A549 treated with AZD2906 at 1 μM for 4 hours (cell line): ENCODE measurements at places on chromosomes 16 and 17. TPM values are rescaled to one million over a fixed set of nuclear protein-coding genes. Genes with fewer than 3 reads are reported as not detected.

The CCL14 gene
- total RNA-seq = not detected in 5 replicates

The ZNF205 gene
- 11.6 to 15.6 TPM (median 14.9 TPM) in 5 replicates for total RNA-seq

The SLC35G6 gene
- not detected in 5 replicates for total RNA-seq

The CD300E gene
- total RNA-seq = not detected in 5 replicates

The ITGB4 gene
- 97.0 to 133 TPM (median 117 TPM) in 5 replicates for total RNA-seq

The SLC12A3 gene
- total RNA-seq = 0.02 to 0.06 TPM in 2 of 5 replicates, not detected in the others

The B9D1 gene
- 45.4 to 49.0 TPM (median 47.0 TPM) in 5 replicates for total RNA-seq

The PRSS36 gene
- 0.84 to 2.1 TPM (median 1.3 TPM) in 5 replicates for total RNA-seq

The LGALS9 gene
- 1.0 to 1.5 TPM (median 1.4 TPM) in 5 replicates for total RNA-seq

The HAS3 gene
- total RNA-seq = 38.2 to 50.1 TPM (median 42.7 TPM) in 5 replicates

The CSH1 gene
- total RNA-seq = not detected in 5 replicates

The CD300LF gene
- not detected in 5 replicates for total RNA-seq

The NPIPB4 gene
- 20.0 to 23.7 TPM (median 22.0 TPM) in 5 replicates for total RNA-seq

The KANSL1 gene
- 22.4 to 24.8 TPM (median 22.9 TPM) in 5 replicates for total RNA-seq

The TP53TG3B gene
- 0.14 to 0.29 TPM in 2 of 5 replicates, not detected in the others for total RNA-seq

The NPTX1 gene
- 119 to 187 TPM (median 161 TPM) in 5 replicates for total RNA-seq

The SCN4A gene
- 0.02 to 0.13 TPM (median 0.03 TPM) in 5 replicates for total RNA-seq

The GAST gene
- total RNA-seq = 0.17 TPM in 1 of 5 replicates, not detected in the others

The TLCD2 gene
- total RNA-seq = 1.3 to 2.0 TPM (median 1.6 TPM) in 5 replicates

The AOC3 gene
- 1.0 to 1.6 TPM (median 1.3 TPM) in 5 replicates for total RNA-seq

The SLC13A5 gene
- 0.17 to 0.32 TPM (median 0.19 TPM) in 5 replicates for total RNA-seq

The CCP110 gene
- 6.2 to 8.6 TPM (median 7.5 TPM) in 5 replicates for total RNA-seq

The KRTAP4-6 gene
- not detected in 5 replicates for total RNA-seq

The OR1A1 gene
- not detected in 5 replicates for total RNA-seq

The TNP2 gene
- not detected in 5 replicates for total RNA-seq

The CCL4 gene
- 0.09 TPM in 1 of 5 replicates, not detected in the others for total RNA-seq

The ARHGDIG gene
- total RNA-seq = 2.0 to 3.1 TPM (median 2.7 TPM) in 5 replicates

The PYY gene
- 0.08 TPM in 1 of 5 replicates, not detected in the others for total RNA-seq

The RFNG gene
- total RNA-seq = 16.5 to 26.6 TPM (median 25.1 TPM) in 5 replicates

The NME1 gene
- 617 to 768 TPM (median 706 TPM) in 5 replicates for total RNA-seq
